ENCODE measurements at places on chromosomes 2 and 18.

- no peak for DNase-seq
These were observed 45.2 kb downstream of the USP34 start for GRCh38 chr2:61425605-61426155.

DNA sequence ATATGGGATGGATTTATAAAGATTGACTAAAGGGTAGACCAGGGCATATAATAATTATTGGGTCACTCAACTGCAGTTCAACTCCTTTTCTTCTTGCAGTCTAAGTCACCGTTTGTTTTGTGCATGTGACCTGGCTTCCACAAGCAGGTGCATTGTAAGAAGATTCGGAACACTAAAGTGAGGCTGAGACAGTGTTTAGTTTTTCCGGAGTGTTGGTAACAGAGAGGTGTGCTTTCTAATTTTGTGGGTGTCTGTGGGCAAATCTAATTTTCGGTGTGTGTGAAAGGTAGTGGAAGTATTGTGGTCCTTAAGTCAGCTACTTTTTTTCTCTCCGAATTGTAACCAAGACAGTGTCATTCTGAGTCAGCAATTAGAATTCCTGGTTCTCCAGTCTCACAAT lies 184.5 kb downstream of the CDH19 start:
- no peak for DNase-seq

GRCh38 chr18:7414459-7414858 lies 152.7 kb upstream of the PTPRM start:
- no peak for DNase-seq

DNA sequence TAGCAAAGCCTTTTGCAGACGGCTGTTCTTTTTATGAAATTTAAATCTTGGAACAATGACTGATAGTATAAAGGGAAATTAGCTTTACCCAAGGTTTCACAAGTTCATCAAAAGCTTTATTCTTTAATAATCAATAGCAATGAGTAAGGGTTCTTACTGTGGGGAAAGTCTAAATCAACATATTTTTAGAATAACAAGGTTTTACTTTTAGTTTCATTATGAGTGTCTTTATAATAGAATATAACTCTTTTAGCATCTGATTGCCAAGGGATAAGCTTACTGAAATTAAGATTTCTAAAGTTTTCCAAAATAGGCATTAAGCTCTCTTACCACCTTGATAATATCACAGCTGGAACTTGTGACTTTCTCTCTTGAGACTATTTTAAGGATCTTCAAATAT lies 1489.7 kb downstream of the LRP1B start:
- DNase-seq = no peak

GRCh38 chr2:16285813-16286510 lies 345.6 kb downstream of the MYCN start:
- no peak for DNase-seq

GRCh38 chr2:222938327-222938726 lies 77.5 kb downstream of the ACSL3 start:
- DNase-seq = no peak

DNA sequence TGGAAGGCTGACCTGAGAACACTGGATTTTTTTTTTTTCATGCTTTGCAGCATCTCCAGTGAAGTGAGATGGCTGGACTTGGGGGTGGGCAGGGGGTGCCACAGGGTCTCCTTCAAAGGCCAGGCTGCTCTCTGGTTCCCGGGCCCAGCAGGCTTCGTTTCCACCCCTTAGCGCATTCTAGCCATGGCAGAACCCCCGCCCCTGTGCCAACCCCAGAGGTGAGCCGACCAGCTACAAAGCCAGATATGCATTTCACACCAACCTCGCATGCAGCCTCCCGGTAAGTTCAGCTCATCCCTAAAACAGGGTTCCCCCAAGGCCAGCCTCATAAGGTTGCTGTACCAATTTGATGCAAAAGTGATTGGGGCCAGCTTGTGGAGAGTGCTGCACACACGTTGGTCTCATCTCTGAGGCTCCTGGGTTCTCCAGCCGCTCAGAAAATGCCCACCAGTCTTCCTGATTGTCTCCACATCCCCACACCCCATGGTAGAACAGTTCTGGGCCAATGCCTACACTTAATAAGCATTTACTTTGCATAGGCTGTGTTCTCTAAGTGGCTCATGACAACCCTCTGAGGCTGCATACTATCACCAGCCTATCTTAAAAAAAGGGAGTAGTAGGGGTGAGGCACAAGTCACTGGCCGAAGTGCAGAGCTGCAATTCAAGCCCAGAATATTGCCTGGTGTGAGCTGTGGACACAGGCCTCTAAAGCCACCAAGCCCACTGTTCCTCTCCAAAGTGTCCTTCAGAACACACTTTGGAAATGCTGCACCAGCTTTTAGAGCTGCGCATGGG lies 23.3 kb downstream of the SMAD7 start:
- no peak for DNase-seq

DNA sequence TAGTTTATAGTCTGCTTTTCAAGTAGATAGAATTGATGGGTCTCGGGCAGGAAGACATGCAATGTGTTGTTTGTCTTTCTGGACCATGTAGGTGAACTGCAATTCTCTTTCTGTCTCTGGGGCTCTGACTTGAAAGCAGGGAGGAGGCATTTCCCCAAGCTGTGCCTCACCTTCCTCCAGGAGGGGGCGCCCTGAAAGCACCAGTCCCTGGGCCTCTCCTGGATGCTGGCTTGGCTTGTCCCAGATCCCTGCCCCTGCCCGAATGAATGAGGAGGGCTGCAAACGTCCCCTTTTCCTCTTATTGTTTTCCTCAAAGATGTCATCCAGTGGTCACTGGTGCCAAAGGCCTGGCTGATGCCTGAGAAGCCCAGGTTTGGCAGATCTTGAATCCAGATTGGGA lies 270.6 kb downstream of the CELF4 start:
- DNase-seq = no peak

- DNase-seq = no peak
These were observed 10.6 kb downstream of the MFSD6 start for GRCh38 chr2:190418727-190419126.

- no peak for DNase-seq
These were observed 58.7 kb downstream of the GNAL start for GRCh38 chr18:11747731-11748130.

GRCh38 chr18:46720092-46720491 lies 36.8 kb downstream of the ST8SIA5 start:
- DNase-seq = no peak

- no peak for DNase-seq
These were observed 65.7 kb upstream of the SMAD2 start for GRCh38 chr18:47996091-47996541.

- DNase-seq = no peak
These were observed 137.7 kb downstream of the TANC1 start for GRCh38 chr2:159106109-159106508.

GRCh38 chr18:78056011-78056410 lies 806.4 kb downstream of the GALR1 start:
- no peak for DNase-seq

DNA sequence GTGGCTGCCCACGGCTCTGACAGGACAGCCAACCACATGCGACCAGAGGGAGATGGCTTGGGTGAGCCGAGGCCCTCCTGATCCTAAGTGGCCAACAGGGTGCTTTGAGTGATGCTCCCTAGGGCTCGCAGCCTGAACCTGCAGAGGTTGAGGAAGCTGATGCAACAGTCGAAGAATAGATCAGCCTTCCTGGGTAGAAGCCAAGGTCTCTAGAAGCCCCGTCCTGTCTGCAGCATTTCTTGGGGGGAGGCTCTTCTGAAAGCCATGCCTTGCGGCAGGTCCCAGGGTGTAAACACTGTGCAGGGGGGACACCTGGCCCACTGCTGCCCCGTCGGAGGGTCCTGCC lies 136.4 kb downstream of the HDAC4 start:
- no peak for DNase-seq

DNA sequence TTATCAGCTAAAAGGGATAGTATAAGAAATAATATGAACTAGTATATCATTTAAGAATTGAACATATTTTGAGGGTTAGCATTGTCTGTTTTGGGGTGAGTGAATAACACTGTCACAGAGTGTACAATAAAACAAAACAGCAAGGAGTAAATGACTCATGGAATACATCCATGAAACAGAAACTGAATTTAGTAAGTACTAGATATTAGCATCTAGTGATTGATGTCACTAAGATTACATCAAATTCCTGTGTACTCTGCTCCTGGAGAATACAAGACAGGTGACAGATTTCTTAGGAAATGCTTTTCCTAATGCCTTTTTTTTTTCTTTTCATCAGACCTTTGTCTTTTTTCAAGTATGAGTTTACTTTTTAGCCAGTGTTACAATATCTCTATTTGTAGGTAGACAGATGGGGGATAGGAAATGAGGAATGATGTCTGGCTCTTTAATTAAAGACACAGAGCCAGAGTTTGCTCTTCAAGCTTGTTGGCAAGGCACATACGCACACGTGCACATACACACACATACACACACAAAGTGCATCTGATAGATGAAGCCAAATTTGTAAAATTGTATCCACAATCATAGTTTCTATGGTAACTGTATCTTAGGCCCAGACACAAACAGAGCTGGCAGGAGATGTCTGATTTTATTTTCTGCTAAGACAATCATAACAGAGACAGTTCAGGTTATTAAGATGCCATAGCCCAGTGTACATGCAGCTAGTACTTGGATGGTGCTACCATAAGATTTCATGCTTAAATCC lies 138.2 kb upstream of the NRP2 start:
- DNase-seq = no peak

DNA sequence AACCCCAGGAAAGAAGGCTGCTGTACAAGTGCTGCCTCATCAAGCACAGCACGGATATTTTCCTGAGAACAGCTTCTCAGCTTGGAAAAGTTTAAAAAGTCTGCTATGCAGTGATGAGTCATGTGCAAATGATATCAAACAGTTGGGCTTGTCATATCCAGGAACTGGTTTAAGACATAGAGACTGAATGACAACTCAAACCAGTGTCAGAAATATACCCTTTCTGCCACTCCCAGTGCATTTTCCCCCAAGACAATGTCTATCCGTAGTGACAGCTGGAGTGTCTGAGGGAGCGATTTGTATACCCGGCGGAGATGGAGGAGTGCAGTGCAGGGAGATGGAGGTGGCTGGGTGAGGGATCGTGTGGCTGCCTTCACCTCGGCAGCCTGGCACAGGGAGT lies 28.2 kb downstream of the SOX11 start:
- DNase-seq = no peak

GRCh38 chr2:29526587-29527586 lies 394.5 kb downstream of the ALK start:
- DNase-seq = no peak

DNA sequence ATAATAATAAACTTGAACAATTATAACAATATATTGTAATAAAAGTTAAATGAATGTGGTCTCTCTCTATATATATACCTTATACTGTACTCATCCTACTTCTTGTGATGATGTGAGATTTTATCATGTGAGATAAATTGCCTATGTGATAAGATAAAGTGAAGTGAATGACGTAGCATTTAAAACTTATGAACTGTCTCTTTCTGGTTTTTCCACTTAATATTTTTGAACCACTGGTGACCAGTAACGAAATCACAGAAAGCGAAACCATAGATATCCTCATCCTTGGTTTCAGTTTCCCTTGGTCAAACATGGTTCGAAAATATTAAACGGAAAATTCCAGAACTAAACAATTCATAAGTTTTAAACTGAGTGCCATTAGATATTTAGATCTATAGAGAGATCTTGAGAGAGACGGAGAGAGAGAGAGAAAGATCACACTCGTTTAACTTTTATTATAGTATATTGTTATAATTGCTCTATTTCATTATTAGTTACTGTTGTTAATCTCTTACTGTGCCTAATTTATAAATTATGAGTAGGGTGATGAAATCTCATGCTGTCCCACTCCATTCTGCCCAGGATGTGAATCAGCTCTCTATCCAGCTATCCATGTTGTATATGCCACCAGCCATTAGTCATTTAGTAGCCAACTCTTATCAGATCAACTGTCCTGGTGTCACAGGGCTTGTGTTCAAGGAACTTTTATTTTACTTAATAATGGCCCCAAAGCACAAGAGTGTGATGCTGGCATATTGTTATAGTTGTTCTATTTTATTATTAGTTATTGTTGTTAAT lies 156.8 kb downstream of the THADA start:
- DNase-seq = no peak

- no peak for DNase-seq
These were observed 10.0 kb upstream of the LAPTM4A start for GRCh38 chr2:20061476-20061875.
